ENCODE measurements at places on chromosomes 7 and 10. TPM values are rescaled to one million over a fixed set of nuclear protein-coding genes. Genes with fewer than 3 reads are reported as not detected.

DNA sequence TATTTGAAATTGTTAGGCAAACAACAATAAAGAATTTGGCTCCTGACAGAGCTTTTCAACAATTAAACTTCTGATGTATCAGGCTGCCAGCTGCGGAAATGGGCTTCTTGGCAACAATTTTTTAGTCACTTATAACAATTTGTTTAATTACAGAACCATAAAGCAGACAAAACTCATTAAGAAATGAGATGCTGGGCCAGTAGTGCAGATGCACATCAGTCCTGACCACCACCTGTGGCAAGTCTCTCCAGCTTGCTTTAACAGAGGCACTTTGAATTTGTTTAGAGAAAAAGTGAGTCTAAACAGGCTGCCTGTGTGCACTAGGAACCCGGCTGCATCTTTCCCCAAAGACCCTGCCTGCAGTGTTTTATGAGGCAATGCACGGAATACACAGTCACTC lies 1124.4 kb downstream of the NXPH1 start:
- H3K27ac ChIP-seq: no peak overlapping the region
- H3K36me3 ChIP-seq: no peaks in the 10 kb centered on the region
- no peak overlapping the region for H3K4me3 ChIP-seq
- H3K27me3 ChIP-seq: no peaks in the 10 kb centered on the region
- no peak for DNase-seq

GRCh38 chr7:17493446-17493845 lies 195.0 kb downstream of the AHR start:
- no peaks in the 10 kb centered on the region for H3K36me3 ChIP-seq
- H3K4me1 ChIP-seq: no peaks in the 10 kb centered on the region
- H3K27ac ChIP-seq: no peak overlapping the region
- no peak overlapping the region for H3K4me3 ChIP-seq
- no peak for DNase-seq
- H3K27me3 ChIP-seq: no peaks in the 10 kb centered on the region

The MKI67 gene
- total RNA-seq: 1.2 TPM

The CTBP2 gene
- 85.7 TPM for total RNA-seq

The COL1A2 gene
- 844 TPM for total RNA-seq

The SMNDC1 gene
- 31.9 TPM for total RNA-seq

DNA sequence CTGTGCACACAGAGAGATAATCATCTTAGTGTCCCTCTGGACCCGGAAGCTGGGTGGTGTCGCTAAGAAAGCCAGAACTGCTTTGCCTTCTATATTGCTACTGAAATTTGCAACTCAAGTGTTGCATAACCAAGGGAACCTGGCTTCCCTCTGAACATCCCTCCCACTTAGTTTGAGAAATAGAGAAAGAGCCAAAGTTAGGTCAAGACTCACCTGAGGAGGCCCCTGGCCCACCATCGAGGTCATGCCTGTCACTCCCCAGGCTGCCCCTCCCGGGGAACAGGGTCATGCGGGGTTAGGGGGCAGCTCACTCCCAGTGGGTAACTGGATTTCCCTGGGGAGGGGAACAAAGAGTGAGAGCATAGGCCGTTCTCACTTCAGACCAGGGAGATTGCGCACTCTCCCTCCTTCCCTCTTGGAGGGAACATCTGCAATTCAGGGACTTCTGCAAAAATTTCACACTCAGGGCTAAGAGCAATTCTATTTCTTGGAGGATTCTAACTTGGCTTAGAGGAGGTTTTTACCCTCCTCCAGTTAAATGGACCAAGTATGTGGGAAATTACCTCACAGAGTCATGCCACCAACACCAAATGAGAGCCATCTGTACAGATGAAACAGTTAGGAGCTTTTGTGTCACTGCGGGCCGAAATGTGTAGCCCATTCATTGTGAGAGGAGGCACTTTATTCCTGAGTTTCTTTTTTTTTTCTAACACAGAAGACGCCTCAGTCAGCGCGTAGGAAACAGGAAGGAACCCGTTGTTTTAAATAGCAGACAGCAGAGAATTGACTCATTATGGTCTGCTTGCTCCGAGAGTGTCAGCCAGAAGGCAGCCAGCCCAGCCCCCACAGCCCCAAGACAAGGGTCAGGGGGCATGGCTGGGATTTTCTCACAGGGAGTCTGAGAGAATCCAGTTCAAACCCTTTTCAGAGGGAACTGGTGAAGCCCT lies 221.3 kb downstream of the ARHGAP12 start:
- no peaks in the 10 kb centered on the region for H3K27me3 ChIP-seq
- H3K36me3 ChIP-seq: no peaks in the 10 kb centered on the region
- H3K4me3 ChIP-seq: no peak overlapping the region
- DNase-seq: peak; percentile 88

DNA sequence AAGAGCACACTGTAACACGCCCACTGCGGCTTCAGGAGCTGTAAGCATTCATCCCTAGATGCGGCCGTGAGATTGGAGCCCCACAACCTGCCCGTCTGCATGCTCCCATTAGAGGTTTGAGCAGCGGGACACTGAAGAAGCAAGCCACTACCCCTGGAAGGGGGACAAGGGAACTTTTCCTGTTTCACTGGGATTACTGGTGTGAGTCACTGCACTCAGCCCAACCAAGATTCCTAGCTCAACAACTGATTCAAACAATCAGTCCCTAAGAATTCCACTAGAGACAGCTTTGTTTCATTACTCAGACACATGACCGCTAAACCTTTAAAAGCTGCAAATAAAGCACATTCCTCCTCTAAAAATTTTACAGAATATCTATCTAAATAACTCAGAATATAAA lies 69.8 kb downstream of the ORC5 start:
- H3K27ac ChIP-seq: no peak overlapping the region
- DNase-seq: no peak
- no peak overlapping the region for H3K4me3 ChIP-seq
- H3K27me3 ChIP-seq: no peaks in the 10 kb centered on the region
- peaks cover 4% of the 10 kb centered on the region for H3K36me3 ChIP-seq

The THSD7A gene
- 12.1 TPM for total RNA-seq

GRCh38 chr10:79367426-79368189 lies 20.3 kb downstream of the PPIF start:
- no peaks in the 10 kb centered on the region for H3K36me3 ChIP-seq
- H3K4me3 ChIP-seq: no peak overlapping the region
- no peak for DNase-seq
- H3K27ac ChIP-seq: no peak overlapping the region
- no peaks in the 10 kb centered on the region for H3K4me1 ChIP-seq

DNA sequence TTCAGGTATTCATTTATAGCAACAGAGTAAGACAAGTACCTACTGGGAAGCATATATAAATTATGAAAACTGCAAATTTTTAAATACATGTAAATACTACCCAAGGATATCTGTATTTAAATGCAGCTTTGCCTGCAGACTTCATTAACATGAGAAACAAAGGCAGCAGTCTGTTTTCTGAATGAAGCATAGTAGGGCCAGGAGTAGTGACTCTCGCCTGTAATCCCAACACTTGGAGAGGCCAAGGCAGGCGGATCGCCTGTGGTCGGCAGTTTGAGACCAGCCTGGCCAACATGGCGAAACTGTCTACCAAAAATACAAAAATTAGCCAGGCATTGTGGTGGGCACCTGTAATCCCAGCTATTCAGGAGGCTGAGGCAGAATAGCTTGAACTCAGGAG lies 42.5 kb upstream of the PHF14 start:
- no peaks in the 10 kb centered on the region for H3K27me3 ChIP-seq
- peaks cover 6% of the 10 kb centered on the region for H3K36me3 ChIP-seq
- DNase-seq: no peak
- H3K4me1 ChIP-seq: peaks cover 3% of the 10 kb centered on the region

DNA sequence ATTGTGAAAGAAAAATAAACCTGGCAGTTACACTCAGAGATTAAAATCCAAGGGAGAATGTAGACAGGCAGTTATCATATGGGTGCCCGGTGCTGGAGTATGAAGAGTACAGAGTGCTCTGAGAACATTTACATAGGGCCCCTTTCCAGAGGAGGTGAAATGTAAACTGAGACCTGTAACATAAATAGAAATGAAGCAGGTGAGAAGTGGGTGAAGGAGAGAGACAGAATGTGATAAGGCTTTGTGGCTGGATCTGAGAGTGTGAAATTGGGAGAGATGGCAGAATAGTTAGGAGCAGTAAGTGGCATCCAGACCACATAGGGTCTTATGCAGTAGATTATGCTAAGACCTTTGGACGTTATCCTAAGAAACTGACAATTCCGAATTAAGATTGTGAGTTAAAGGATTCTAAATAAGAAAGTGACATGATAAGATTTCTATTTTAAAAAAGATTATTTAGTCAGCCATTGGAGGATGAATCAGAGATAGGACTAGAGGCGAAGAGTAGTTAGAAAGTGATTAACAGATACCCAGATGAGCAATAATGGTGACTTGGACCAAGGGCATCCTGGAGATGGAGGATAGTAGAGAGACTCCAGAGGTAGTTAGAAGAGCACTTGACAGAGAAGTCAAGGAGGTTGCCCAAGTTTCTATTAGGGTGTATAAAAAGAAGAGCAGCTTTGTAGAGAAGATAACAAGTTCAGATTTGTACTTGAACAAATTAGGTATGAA lies 36.7 kb downstream of the DNAH11 start:
- H3K27ac ChIP-seq: no peak overlapping the region
- DNase-seq: no peak
- no peaks in the 10 kb centered on the region for H3K36me3 ChIP-seq
- peaks cover 3% of the 10 kb centered on the region for H3K4me1 ChIP-seq

The MRLN gene
- total RNA-seq: not detected

The SPDYE11 gene
- not detected for total RNA-seq
